ENCODE measurements at places on chromosomes 7 and 10.

- no peak for DNase-seq
These were observed 216.4 kb downstream of the CXCL12 start for GRCh38 chr10:44168478-44168877.

GRCh38 chr10:28794986-28795385, 117.7 kb downstream of the BAMBI start:
- no peak for DNase-seq

DNA sequence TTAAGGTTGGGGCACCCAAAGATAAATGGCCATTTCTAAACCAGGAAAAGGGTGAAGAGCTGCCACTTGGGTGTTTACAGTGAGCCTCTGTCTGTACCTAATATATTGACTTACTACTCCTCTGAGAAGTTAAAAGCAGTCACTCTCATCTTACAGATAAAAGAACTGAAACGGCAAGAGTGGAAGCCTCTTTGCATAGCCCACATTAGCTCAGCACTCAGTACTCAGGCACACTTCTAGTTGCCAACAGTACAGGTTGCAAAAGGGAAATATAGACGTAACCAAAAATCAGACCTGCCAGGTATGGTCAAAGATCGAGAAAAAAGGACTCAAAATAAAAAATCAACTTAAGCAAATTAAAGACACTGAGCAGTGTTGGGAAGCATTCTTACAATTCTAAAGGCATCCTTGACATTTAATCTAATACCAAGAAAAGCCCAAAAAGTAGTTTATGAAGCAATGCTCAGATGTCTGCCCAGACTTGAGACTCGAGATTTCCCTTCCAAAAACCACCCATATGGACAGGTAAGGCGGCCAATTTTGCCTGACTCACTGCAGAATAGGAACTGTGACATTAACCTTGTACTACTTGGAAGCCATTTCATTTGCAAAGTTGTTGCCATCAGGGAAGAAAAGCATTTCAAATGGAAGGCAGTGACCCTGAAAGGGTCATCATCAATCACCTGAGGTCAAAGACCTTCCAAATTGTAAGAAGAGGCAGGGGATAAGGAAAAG, 139.3 kb downstream of the SLC25A13 start:
- no peak for DNase-seq

- no peak for DNase-seq
These were observed 110.9 kb downstream of the WDR11 start for GRCh38 chr10:120961795-120962755.

GRCh38 chr10:72087969-72088888, at the start of gene SPOCK2:
TSS of gene SPOCK2 (minus strand) at chr10:72088551. CDS start at chr10:72088328, 223 bp downstream.
- DNase-seq, result no peak

- no peak for DNase-seq
These were observed 43.9 kb upstream of the GRB10 start for GRCh38 chr7:50826371-50827172.

DNA sequence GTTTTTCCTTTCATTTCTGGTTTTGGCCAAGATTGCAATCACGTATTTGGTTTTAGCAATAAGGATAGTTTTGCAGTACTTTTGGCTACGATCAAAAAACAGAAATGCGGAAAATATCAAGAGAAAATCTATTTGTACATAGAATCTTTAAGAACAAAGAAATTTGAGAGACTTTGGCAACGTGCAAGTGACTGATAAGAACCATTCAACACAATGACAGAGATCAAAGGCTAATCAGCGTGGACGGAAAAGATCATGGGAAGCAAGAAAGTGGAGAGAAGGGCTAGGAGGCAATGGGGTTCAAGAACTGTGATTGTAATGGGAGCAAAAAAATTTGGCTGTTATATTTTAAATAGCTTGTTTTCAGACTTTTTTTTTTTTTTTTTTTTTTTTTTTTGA, 16.2 kb upstream of the LRRN3 start:
- DNase-seq, result no peak

DNA sequence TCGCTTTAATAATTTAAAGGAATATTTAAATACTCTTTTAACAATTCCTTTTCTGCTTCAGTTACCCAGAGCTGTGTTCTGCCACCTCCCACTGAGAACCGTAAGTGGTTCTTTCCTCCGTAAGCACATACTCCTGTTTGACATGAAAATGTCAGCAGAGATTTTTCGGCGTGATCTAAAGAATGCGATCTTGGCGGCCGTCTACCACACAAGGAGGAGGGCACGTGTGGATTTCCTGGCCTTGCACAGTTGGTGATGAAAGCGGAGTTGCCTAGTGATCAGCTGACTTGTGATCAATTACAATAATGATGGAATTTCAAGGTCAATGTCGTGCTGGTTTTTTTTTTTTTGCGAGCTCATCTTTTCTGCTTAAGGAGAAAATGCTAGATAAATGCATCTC, 35.6 kb upstream of the INSIG1 start:
- no peak for DNase-seq

DNA sequence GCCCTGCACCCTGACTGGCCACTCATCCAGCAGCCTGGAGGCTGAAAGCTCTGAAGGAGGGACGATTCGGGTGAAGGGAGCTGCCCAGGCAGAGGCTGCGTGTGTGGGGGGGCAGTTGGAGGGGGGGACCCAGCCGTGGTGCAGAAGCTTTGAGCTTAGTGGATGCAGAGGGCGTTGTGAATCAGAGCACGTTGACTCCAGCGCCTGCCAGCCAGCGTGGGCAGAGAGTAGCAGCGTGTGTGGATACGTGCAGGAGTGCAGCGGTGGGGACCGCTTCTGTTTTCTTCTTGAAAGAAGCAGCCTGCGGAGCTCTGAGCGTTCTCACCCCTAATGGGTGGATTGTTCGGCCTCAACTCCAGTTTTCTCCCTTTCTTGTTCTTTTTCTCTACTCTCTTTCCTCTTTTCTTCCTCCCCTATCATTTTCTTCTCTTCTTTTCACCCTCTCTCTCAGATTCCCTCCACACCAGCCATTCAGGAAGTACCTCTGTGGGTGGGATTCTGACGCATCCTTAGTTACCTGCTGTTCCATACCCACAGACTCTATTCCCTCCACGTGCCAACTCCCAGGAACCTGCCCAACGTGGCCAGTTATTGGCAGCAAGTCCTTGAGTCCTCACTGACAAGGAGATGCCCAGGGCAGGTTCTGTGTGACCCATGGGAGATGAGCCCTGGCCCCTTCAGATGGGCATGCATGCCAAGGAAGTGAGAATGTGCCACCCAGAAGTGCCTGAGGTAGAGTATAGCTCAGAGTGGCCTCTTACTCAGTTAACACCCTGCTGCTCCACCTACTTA, 47.4 kb downstream of the SORCS3 start:
- DNase-seq, result no peak

GRCh38 chr7:29130096-29130495, 16.2 kb downstream of the CPVL start:
- DNase-seq, result no peak

GRCh38 chr7:120609136-120609753, 248.7 kb downstream of the TSPAN12 start:
- no peak for DNase-seq

DNA sequence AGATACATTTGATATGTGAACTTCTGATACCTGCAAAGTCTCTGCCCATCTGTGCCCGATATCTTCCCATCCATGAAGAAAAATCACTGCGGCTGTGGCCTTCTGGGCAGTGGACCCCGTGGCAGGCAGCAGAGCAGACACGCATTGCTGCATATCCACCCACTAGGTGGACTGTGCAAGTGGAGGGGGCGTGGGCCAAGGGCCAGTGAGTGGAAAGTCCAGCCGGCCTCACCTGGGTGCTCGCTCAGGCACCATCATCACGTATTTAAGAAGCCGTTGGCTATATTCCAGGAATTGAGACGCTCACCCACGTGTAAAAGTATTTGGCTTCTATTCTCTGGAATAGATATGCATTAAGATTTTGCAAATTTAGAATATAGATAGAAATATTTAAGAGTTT, 30.8 kb upstream of the SLC13A1 start:
- no peak for DNase-seq

- DNase-seq, result no peak
These were observed 282.8 kb downstream of the SNX10 start for GRCh38 chr7:26574476-26574875.

- peak; percentile 67 for DNase-seq
These were observed 1.4 kb downstream of the LANCL2 start for GRCh38 chr7:55366461-55367070.
